ENCODE measurements at places on chromosomes 13 and 19.
A peak's percentile ranks its signal among the peaks of the same experiment; 100 is the strongest.

- DNase-seq = no peak
Observed at GRCh38 chr19:28103921-28104320, 1109.0 kb downstream of the UQCRFS1 start.

DNA sequence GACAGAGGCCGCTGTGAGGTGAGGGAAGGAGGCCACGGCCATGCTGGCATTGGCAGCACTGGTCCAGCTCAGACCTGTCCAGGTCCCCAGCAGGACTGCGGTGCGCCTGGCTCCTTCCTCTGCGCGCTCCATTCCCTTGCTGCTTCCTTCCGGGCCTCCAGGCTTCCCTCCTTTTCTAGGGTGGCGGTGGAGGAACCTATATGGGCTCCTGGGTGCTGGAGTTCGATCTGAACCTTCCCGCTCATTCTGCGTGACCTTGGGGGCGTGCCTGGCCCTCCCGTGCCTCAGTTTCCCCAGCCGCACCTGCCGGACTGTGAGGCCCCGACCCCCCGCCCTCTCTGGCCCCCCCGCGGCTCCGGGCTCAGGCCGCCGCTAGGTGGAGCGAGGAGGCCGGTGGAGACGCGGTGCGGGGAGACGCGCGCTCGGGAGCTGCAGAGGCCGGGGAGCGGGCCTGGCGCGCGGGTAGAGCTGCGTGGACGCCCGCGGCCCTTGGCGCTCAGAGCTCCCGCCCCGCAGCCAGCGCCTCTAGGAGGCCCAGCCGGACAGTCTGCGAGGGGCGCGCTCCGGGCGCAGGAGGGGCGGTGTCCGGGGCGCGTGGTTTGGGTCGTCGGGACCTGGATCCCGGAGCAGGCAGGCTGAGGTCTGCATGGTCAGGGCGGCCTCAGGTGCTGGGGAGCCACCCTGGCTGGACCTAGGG lies 29.9 kb downstream of the EFNA2 start:
- no peak for DNase-seq

DNA sequence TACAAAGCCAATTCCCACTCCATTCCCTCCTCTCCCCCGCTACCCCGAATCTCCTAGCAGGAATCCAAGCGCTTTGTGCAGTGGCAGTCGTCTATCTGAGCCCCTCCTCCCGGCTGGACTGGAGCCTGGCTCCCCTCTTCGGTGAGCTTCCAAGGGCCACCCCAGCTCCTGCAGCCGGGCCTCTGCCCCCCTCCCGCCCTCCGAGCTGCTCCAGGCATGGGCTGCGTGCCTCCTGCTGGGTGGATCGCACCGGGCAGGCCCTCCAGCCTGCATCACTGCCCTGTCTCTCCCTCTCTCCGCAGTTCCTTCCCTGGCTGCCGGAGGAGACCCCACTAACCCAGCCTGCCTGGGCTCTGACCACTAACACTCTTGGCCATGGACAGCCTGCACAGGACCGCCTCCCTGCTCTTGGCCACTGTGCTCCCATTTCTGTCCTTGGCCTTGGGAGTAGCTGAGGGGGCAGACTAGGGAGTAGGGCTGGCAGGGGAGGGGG lies 12.9 kb upstream of the LENG8 start:
- DNase-seq = no peak

GRCh38 chr19:6076291-6076665 lies 34.0 kb downstream of the RFX2 start:
- no peak for DNase-seq

GRCh38 chr19:11087870-11088505 lies 1.3 kb upstream of the LDLR start:
- no peak for DNase-seq

- no peak for DNase-seq
Observed at GRCh38 chr13:46759846-46760245, 37.1 kb downstream of the ESD start.

GRCh38 chr13:101919541-101920181 lies 467.2 kb downstream of the ITGBL1 start:
- no peak for DNase-seq

GRCh38 chr13:95246292-95247082 lies 54.8 kb downstream of the ABCC4 start:
- peak; percentile 5 for DNase-seq

DNA sequence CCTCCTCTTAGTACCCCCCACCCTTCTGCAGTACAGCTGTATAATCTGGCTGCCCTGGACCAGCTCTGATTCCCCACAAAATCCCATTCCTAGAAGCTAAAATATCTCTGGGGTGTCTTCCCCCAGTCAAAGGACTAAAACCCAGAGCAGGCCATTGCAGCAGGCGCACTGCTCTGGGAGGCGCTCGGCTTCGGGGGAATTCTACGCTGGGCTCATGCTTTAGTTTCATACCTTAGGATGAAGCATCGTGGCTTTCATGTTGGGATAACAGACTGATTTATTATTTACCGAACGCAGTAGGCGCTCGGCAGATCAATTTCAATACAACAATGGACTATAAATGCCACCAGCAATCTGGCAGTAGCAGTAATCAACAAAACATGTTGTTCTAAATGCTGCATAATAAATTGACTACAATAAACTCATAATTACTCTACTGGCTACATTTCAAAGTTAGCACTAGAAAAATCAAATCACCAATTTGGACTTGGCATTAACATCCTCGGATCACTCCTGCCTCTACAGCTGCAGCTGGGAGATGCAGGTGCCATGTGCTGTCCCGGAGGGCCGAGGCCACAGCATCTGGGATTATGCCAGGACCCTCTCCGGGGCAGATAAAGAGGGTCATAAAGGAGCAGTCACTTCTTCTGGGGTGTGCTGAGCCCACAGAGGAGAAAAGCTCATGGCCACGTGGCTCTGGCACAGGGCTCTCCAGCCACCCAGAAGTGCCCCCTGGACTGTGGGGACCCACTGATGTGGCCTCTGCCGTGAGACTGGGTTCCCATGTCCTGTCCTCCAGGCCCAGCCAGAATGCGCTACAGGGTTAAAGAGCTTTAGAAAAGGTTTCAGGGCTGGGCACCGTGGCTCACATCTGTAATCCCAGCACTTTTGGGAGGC lies 35.3 kb downstream of the CEBPG start:
- no peak for DNase-seq

GRCh38 chr13:76937281-76937820 lies 11.0 kb upstream of the ACOD1 start:
- DNase-seq = no peak

GRCh38 chr19:35251456-35251855 lies 2.7 kb downstream of the LSR start:
- DNase-seq = no peak

DNA sequence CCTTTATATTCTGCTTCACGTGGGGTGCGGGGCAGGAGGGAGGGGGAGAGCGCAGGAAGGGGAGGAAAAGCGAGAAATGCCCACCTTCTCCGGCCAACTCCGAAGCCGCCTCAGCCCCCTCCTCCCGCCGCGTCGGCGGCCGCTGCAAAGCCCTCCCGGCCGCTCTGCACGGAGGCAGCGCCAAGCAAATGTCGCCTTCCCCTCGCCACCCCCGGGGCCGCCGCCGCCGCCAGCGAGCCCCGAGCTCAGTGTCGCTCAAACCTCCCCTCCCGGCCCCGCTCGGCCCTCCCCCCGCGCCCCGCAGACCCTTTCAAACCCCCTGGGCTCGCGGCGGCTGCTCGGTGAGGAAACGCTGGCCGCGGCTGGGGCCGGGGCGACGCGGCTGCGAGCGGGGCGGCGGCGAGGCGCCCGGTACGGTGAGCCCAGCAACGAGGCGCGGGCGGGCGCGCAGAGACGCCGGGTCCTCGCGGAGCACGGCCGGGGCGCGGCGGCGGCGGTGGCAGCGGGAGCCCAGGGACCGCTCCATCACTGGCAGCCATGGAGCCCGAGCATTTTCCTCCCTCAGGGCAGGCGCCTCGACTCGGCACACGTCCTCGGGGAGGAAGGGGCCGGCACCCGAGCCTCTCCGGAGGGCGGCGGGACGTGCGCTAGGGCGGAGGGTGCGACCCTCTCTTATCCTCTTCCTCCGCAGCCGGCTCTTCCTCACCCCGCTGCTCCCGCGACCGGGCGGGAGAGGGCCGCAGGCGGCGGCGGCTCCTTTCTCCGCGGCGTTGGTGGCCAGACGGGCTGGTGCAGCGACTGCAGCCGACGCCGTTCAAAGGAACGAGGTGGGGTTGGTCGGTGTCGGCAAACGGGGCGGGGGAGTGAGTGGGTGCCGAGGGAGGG lies 463 bp upstream of the TSC22D1 start:
- no peak for DNase-seq

- no peak for DNase-seq
Observed at GRCh38 chr19:41887711-41888382, 4.9 kb downstream of the ARHGEF1 start.

GRCh38 chr13:54799621-54800226 lies 1771.1 kb downstream of the OLFM4 start:
- no peak for DNase-seq

GRCh38 chr13:100100115-100100879 lies 11.4 kb downstream of the PCCA start:
- peak; percentile 1 for DNase-seq

DNA sequence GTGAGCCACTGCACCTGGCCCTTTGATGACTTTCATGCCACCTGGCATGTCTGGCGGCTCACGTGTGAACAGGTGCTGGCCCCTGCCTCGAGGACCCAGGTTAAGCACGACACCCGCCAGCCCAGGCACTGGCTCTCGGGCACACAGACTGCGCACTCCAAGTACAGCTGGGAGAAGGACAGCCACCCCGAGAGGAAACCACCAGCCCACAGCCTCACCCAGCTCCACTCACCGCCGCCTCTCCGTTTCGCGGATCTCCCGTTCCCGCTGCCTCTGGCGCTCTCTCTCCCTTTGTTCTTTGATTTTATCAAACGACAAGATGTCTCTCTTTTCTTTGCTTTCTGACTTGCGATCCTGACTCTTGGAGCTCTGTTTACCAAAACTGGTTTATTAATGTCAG lies 27.4 kb upstream of the TINCR start:
- DNase-seq = no peak

- DNase-seq = no peak
Observed at GRCh38 chr13:81773263-81773662, 1432.3 kb upstream of the SPRY2 start.

DNA sequence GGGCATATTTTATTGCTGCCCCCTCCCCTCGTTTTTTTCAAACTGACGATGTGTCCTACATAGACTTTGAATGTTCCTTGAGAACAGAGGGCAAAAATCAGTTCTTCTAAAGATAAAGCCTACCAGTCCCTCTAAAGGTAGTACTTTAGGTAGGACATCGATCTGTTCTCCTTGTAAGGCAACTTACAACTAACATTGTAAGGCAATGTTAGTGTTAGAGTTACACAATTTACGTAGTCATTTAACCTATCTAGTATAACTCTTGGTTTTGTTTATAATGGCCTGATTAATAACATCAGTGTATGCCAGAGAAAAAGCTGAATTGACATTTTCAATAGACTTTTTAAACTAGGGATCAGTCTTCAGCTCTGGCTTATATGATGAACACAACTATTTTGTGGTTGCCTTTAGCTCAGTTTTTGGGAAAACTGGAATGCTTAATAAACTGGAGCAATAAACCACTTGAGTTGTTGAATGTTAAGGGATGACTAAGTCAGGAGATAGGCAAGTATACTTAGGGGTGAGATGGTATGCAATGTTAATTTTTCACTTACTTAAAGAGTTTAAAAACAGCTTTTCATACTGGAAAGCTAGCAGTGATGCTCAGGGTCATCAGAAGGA lies 2.2 kb downstream of the NDFIP2 start:
- no peak for DNase-seq

GRCh38 chr13:32734511-32734910 lies 148.3 kb downstream of the PDS5B start:
- no peak for DNase-seq

- no peak for DNase-seq
Observed at GRCh38 chr19:14544047-14544446, 14.7 kb downstream of the TECR start.

- DNase-seq = no peak
Observed at GRCh38 chr13:77094773-77095172, 67.8 kb upstream of the FBXL3 start.

DNA sequence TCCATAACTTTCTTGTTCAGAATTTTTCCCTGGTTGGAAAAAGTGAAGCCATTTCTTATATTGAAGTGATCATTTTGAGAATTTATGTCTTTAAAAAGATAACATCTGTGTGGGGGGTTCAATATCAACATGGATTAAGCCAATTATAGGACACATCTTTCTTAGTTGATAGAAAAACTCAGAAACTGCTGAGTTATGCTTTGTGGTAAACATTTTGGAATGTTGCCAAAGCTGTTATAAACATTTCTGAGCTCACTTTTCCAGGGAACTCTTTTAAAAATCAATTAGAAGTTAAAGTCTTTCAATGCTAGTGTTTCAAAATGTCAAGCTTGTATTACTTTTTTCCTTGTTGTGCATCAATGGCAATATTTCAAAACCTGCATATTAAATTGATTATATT lies 248.8 kb downstream of the DACH1 start:
- DNase-seq = no peak

DNA sequence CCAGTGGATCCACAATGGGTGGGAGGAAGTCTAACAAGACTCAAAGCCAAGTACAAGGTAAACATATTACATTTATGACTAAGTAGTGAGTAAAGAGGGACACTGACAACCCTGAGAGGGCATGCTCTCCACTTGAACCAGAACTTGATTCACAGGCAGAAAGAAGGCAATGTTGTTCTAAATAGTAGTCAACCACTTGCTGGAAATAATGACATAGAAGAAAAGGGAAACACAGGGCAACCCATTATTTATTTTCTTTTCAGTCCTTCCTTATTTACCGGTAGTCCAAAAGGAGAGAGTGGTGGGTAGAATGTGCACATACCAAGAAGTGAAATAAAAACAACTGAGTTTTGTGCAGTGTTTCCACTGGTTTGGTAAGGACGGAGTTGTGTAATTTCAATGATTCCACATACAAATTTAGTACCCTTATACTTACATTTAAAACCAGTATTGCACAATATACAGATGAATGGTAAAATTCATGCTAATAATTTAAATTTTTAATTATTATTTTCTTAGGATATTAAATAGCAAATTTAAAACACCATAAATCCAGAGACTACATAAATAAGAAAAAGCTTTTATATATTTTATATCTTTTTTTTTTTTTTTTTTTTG lies 65.9 kb downstream of the ENOX1 start:
- peak; percentile 15 for DNase-seq

DNA sequence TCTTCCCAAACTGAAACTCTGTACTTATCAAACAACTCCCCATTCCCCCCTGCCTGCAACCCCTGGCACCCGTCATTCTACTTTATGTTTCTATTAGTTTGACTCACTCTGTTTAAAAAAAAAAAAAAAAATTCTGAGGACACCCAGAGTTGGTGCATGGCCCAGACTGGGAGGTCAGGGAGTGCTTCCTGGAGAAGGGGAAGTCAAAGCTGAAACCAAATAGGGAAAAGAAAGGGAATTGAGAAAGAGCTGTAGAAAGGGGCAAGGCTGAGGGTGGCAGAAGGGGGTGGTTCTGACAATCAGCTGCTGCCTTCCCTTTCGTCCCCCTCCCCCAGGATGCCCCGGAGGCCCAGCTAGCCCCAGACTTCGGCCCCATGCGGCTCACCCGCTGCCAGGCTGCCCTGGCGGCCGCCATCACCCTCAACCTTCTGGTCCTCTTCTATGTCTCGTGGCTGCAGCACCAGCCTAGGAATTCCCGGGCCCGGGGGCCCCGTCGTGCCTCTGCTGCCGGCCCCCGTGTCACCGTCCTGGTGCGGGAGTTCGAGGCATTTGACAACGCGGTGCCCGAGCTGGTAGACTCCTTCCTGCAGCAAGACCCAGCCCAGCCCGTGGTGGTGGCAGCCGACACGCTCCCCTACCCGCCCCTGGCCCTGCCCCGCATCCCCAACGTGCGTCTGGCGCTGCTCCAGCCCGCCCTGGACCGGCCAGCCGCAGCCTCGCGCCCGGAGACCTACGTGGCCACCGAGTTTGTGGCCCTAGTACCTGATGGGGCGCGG lies 9.0 kb upstream of the STRN4 start:
- DNase-seq = no peak

GRCh38 chr13:76016799-76017400 lies 380.8 kb downstream of the LMO7 start:
- DNase-seq = no peak

- no peak for DNase-seq
Observed at GRCh38 chr13:97321101-97321500, 99.0 kb downstream of the MBNL2 start.
